ENCODE measurements at places on chromosomes 2 and 18.

DNA sequence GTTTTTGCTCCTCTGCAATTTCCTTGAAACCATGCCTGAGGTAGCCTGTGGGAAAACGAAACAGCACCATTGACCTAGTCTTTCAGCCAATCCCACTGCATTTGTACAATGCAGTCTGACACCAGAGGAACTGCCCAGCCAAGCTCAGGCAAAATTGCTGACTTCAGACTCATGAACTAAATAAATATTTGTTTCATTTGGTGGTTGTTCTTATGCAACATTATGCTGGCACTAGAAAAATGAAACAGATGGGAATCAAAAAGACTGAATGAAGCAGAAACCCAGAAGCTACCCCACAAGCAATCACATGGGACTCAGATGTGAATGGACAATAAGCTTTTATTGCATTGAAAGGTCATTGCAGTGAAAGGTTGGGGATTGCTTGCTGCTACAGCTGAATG, 1.7 kb downstream of the NAT8 start:
- no peak for DNase-seq

DNA sequence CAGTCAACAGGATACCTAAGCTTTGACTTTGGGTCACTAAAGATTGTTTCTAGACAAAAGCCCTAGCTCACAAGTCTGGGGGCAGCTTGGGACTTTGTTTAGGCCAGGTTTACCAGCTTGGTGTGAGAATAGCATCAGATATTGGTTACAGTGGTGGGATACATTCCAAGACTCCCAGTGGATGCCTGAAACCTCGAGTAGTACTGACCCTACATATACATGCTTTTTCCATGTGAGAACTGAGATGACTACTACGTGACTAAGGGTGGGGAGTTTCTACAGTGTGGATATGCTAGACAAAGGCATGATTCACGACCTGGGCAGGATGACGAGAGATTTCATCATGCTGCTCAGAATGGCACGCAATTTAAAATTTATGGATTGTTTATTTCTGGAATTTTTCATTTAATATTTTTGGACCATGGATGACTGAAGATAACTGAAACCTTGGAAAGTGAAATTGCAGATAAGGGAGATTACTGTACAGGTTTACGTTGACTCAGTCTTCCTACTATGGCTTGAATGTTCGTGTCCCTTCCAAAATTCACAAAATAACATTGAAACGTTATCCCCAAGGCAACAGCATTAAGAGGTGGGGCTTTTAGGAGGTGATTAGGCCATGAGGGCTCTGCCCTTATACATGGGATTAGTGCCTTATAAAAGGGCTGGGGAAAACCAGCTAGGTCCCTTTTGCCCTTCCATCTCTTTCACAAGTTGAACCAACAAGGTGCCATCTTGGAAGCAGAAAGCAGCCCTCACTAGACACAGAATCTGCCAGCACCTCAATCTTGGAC, 50.2 kb upstream of the CTAGE1 start:
- no peak for DNase-seq

- DNase-seq, result no peak
Measured at GRCh38 chr2:20496076-20496872, 49.4 kb downstream of the RHOB start.

DNA sequence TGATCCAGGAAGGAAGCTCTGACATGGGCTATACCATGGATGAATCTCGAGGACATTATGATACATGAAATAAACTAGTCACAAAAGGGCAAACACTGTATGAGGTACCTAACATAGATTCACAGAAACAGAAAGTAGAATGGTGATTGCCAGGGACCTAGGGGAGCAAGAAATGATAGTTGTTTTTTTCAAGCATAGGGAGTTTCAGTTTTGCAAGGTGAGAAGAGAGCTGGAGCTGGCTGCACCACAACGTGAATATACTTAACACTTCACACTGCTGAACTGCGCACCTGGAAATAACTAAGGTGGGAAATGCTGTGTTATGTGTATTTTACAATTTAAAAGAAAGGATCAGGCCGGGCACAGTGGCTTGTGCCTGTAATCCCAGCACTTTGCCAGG, 13.2 kb upstream of the AGAP1 start:
- no peak for DNase-seq

DNA sequence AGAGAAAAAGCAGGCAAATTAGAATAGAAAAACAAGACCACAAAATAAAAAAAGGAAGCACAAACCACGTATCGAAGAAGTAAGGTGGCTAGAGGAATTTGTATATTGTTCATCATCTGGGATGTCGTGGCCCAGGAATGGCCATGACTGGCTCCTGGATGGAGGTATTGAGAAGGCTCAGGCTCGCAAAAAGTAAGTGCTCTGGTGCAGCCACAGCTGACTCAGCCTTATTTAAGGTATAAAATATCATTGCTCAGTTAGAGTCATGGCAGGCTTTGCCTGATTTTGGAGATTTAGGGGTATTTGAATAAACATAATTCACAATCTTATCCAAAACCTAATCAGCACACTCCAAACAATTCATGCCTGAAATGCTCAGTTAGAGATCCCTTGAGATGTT, 78.4 kb upstream of the FANCL start:
- DNase-seq, result no peak

GRCh38 chr2:20415511-20415918, 31.4 kb upstream of the RHOB start:
- DNase-seq, result no peak

DNA sequence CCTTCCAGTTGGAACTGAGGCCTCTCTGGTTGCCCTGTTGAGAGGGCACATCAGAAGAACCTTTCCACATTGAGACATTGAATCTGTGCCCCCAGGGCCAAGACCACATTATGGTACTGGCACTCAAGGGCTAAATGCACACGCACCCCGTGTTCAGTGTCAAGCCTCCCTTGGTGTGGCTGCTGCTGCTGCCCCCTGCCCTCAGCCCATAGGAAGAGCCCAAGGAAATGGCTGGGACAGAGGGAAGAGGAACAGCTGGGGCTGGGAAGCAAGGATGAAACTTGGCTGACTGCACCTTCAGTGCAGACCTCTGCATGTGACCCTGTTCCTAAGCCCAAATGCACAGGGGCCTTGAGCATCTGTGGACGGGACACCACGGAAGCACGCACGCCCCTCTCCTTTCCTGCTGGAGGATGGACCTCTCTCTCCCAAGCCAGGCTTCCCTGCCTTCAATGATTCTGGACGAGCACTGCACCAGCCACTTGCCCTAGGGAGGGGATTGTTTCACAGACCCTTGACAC, 40.2 kb downstream of the NIFK start:
- DNase-seq, result no peak

GRCh38 chr2:157386247-157386646, 57.6 kb downstream of the CYTIP start:
- no peak for DNase-seq

DNA sequence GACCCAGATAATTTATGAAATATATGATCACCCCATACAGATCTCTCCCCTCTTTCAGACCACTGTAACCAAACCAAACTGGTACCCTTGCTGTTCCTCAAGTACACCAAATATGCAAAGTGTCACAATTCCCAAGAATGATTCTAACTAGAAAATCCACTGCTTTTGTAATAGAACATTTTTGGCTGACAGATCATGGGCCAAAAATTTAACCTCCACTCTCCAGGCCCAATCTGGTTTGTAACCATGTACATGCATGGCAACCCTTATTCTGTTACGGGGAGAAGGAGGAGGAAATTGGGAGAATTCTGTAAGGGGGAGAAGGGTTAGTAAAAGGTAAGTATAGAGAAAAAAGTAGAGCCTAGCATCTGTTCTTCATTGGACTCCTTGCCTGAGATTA, 62.0 kb downstream of the IKZF2 start:
- DNase-seq, result no peak

DNA sequence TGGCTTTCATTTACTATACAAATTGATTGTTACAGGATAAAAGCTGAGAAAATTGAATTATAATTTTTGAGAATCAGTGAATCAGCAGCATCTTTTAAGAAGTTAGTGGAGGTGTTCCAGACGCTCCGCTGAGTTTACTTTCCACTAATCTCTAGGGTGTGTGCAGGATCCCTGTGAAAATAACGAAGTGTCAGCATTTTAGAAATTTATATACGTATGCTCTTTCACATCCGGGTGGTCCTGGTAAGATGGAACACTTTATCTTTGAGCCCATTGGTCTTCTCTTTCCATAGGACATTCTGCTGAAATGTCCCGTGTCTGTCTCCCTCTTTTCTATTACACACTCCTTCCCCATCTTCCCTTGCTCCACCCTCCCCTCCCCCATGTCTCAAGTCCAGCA, 268.6 kb upstream of the LRRTM1 start:
- DNase-seq, result no peak

DNA sequence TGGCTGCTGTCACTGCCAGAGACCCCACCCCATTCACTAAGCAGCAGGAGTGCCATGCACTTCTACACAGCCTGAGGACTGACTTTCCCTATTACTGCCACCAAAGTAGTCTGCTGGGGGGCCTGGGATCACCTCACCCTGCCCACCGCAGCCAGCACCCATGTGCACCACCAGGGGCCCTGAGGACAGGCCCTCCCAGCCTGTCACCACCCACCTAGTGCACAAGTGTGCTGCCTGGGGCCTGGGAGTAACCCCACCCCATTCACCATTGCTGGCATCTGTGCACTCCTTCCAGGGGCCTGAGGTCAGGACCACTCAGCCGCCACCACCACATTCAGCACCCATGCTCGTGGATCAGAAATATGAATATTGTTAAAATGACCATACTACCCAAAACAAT, 247.8 kb upstream of the NCKAP5 start:
- DNase-seq, result no peak

GRCh38 chr18:39296293-39296888, 1730.8 kb upstream of the CELF4 start:
- DNase-seq, result no peak

DNA sequence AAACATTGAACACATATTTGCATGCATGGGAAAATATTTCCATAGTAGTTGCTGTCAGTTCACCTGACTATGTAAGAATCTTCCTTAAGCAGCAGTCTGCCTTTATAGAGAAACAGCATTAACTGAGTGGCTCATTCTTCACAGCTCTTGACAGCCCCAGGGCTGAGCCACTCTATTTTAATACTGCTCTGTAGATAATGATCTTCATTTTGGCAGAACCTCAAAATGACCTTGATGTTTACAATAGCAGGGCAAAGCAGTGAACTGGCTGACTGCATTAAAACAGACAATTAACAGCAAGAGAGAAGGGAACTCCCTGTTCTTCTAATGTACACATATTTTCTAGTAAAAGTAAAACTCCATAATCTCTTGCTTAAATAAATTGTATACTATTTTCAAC, 580.6 kb upstream of the SOX11 start:
- no peak for DNase-seq

- DNase-seq, result no peak
Measured at GRCh38 chr18:6057604-6058003, 162.3 kb upstream of the TMEM200C start.

DNA sequence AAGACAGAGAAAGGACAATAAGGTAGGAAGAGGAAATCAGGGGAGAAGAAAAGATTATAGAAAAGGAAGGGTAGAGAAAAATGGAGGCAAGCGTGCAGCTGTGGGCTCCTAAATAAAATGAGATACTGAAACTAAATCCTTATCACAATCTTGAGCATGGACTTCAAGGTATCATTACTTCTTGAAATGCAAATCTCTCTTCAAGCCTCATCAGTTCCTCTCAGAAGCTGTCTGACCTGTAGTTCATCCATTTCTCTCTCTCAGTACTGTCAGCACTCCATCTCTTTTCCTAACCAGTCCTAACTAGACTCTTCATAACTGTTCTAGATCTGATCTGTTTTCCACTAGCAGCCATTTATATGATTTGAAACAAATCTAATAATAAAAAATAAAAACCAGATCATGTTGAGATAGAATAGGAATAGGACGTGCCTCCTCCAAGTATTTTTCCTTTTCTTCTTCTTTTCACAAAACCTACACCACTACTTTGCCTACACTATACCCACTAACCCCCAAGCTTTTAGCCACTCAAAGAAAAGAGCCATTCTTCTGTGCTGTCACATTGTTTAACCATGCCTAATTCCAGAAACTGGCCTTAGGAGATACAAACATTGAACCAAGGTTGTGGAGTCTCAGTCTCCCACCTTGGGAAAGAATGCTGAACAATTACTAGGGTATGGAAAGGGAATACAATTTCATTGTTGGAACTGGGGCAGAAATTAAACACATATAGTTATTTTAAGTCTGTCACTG, 21.1 kb downstream of the BABAM2 start:
- no peak for DNase-seq

- no peak for DNase-seq
Measured at GRCh38 chr2:112583497-112584133, 794 bp upstream of the CHCHD5 start.

DNA sequence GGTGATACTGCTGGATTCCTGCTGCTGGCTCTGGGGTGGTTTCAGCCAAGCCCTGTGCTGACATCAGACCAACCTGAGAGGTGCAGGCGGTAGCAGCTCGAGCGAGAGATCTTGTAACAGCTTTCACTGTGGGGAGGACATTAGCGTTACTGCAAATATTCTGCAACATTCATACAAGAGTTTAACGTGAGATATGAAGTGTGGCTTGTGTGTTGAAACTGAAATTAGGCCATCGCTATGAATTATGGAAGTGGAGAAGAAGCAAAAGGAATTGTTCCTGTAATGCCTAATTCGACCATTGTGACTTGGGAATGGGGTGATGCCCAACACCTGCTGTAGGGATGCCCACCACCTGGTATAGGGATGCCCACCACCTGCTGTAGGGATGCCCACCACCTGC, 6.5 kb upstream of the MLPH start:
- no peak for DNase-seq
